Brain pericyte (primary cell): ENCODE measurements at places on chromosomes 7 and 10.

DNA sequence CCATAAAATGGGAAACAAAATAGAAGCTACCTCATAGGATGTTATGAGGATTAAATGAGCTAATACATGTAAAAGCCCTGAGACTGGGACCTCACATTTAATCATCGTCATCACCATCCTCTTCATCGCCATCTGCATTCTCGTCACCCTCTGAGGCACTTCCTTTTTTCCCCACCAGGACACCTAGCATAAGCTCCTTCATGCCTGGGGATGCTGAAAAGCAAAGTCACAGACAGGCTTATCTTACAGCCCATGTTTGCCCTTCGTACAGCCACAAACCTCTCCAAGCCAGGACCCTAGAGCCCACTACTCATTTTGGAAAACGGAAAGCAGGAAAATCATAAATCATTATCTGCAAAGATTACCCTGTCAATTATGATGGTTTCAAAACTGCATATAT is 249.6 kb downstream of the GPAM start:
- no peak for DNase-seq

- DNase-seq, result no peak
Observed at GRCh38 chr7:4684846-4685245, 2.8 kb downstream of the FOXK1 start.

DNA sequence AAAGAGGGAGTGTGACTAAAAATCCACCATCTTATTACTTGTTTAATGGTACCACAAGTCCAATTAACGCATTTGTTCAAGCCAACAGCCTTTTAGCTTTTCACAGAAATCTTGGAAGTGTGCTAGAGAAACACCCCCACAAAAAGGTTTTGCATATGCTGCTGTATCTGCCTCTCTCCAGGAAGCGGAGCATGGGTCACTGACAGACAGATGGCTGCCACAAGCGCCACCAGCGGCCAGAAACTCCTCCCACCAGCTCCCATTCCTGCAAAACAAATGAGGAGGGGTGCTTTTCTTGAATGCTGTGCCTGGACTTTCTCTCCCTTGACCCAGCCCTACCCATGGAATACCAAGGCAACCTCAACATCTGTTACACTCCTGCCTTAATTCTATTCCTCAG is 176.3 kb upstream of the LRGUK start:
- DNase-seq, result no peak

DNA sequence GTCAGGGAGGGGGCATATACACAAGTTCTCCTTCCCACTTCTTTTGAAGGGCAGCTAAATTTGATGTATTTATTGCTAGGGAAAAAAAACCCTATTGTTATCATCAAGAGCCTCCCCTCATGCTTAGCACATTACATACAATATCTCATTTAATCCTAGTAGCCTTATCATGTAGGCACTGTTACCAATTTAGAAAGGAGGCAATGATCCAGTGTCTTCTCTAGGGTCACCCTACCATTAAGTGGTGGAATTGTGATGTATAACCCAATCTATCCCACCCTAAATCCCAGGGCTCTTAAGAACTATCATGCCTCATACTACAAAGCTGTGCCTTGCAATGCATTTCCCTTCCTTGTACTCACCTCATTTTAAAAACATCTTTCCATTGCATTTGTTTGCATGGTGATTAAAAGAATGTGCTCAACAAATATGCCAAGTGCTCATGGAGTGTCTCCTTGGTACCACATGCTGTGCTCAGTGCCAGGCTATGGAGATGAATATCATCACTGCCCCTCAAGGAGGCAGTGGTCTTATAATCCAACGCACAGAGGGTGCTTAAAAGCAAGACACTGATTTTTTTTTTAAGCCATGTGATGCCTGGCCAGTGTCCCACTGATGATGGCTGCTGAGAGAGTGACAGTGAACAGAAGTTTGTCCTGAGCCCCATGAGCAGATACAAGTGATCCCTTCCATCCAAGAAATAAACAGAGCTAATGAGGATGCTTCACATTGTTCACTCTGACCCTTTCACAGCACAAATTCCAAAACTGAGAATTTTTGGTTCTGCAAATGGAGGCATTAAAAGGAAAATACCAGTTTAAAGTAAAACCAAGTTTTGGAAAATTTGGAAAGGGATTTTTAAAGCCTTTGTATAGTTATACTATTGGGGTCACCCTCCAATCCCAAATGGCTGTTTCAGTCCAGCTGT is 98.2 kb downstream of the SORBS1 start:
- DNase-seq, result no peak

- DNase-seq, result no peak
Observed at GRCh38 chr7:141003172-141004065, 11.3 kb downstream of the MRPS33 start.

GRCh38 chr10:62818426-62819011 is 2.4 kb upstream of the EGR2 start:
- no peak for DNase-seq

GRCh38 chr10:52308251-52309031 is 5.6 kb upstream of the DKK1 start:
- DNase-seq, result no peak

DNA sequence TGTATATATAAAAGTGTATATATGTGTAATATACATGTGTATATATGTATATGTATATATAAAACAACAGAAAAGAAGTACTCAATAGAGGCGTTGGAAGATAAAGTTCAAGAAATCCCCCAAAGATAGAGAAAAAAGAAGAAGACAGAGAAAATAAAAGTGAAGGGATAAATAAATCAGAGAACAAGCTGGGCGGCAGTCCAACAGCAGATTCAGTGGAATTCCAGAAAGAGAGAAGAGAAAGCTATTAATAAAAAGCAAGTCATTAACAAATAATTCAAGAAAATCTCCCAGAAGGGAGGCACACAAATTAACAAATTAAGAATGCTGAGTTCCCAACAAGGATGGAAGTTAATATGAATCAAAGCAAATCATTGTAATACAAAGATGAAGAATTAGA is 59.3 kb upstream of the RNF148 start:
- no peak for DNase-seq

DNA sequence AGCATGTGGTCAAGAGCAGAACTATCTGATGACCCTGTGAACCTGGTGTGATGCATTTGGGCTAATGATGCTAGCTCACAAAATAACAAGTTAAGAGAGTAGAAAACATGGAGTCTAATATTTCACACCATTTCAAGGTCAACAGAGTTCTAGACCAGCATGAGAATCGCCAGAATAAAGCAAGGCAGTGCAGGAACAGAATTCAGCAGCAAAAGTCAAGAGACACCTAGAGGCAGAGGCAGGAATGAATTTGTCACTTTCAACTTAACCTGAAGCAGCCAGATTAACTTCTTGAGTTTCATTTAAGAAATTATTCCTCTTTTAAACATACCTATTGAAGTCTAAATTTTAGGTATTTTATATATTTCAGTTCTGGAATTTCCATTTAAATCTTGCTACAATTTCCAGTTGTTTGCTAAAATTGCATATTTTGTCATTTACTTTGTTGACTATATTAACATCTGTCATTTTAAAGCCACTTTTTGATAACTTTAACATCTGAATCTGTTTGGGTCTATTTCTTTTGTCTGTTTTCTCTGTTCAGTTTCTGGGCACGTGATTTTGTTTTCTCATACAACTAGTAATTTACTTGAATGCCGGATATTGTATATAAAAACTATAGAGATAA is 44.2 kb upstream of the PRSS58 start:
- no peak for DNase-seq
